ENCODE measurements at places on chromosomes 12 and 14.
A peak's percentile ranks its signal among the peaks of the same experiment; 100 is the strongest.

DNA sequence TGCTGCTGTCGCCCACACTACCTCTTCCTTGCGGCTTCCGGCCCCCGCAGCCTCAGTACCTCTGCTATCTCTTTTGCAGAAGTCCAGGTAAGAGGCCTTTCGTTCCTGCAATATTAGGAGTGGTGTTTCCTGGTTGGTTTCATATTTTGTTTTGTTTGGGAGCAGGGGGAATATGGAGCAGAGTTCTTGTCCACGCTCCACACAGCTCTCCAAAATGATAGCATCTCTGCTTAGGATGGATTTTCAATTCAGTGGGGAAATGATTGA, 768 bp downstream of the OXA1L start:
- no peak for DNase-seq

DNA sequence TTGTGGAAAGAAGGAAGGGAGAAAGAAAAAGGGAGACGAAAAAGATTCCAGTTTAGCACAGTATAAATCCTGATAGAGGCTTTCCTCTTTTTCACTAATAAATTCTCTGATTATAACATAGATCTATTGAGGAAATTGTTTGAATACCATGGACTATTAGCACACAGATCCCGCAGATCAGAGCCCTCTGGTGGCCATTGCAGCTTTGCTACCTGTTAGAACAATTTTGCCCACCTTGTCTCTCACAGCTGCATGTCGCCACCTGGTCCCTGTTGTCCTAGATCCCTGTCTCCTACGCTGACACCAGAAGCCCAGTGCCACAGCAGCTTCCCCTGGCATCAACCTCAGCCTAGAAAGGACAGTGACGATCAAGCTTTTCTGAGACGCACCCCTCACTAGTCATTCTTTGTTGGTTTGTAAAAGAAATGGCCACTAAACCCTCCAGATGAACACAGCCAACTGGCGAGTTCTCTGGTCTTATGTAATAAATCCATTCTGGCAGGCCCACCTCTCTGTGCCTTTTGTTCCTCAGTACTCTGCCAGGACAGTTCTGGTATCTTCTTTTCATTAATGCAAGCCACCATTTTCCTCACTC, 9.9 kb downstream of the GPHB5 start:
- DNase-seq, result peak; percentile 46

GRCh38 chr12:53722450-53723041, 4.7 kb downstream of the CALCOCO1 start:
- DNase-seq, result no peak

- DNase-seq, result no peak
Observed at GRCh38 chr14:104926619-104927431, 2.1 kb downstream of the PLD4 start.

DNA sequence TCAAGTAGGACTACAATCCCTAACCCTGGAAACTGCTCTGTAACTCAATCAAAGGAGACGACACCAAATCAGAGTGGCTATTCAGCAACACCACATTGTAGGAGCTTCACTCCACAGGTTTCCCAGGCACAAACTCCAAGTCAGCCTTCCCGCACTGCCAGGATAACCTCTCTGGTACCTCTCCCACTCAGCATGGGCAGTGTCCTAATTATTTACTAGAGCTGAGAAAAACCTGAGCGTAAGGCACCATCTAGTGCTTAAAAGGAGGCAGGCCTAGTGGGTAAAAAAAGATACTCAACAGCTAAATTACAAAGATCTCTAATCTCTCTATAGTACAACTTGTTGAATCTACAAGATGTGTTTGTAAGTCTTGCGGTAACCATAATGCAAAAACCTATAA, 36.1 kb downstream of the PARP11 start:
- peak; percentile 13 for DNase-seq

DNA sequence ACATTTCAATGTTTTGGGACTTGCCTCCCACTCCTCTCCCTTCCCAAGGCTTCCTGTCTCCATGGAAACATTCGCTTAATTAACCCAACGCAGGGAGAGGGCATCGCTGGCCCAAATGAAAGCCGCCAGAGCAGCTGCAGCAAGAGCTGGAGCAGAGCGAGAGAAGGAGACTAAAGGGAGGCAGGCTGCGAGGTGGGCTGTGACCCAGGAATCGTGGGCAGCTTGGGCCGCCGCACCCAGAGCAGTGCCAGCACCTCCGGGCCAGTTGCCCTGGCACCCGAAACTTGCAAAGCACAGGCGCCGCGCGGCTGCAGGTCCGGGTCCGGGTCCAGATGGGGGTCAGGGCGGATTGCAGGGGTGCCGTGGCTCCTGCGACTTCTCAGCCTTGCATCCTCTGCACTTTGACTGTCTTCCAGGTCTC, 43.5 kb upstream of the PTPRQ start:
- no peak for DNase-seq

DNA sequence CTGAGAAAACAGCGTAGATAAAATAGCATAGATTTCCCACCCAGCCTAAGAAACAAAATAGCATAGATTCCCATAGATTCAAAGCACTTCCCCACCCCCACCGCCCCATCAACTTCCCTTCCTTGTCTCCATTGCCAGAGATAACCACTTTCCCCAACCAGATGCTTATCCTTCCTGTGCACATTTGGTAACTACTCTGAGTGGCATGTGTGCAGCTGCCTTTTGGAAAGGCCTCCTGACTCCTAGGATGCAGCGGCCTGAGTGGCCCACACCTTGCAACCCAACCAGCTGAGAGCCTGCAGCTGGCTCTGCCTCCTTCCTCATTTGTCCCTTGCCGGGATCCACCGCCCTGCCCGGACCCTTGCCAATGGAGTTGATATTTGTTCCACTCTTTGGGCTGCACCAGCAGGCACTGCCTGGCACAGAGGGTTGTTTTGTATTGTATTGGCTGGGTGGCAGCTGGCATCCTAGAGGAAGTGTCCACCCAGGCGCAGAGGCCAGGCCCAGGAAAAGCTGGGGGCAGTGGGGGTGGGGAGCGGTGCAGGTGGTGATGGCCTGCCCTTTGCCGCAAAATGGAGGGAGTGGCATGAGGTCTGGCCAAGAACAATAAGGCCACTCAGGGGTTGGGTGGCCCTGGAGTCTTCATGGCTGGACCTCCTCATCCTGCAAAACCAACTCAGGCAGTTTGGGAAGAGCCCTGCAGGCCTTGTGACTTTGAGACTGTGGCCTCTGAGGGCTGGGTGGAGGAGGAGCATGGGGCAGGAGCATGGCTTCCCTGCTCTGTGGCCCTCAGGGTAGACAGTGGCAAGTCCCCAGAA, 4.9 kb downstream of the SLC48A1 start:
- DNase-seq, result no peak

DNA sequence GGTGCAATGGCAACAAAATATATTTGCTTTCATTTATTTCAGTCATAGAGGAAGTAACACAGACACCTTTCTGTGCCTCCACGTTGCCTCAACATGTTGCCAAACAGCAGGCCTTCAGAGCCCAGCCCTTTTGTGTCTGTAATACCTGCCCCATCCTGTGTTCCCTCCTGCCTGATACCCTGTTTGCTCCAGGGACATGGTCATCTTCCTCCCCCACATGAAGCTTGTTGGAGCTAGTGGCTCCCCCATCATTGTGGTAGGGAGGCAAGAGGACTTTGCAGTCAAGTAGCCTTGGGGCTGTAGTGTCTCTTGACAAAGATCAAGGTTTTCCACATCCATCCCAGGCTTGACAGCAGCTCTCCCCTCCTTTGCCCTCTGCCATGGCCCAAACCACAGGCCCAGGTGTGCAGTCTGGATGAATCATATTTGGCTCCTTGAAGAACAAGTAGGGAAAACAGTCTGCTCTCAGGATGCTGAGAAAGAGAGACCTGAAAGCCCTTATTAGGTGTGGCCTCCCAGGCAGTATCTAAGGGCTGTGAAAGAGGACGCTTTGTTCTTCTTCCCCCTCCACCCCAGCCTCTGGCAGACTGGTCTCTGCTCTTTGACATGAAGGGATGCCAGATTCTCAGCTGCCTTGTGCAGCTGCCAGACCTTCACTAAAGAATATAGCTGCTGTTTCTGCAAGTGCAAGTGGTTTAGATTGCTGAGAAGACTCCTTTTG, 329.0 kb downstream of the C12orf75 start:
- DNase-seq, result no peak

- no peak for DNase-seq
Observed at GRCh38 chr12:113837528-113838296, 128.4 kb downstream of the RBM19 start.

GRCh38 chr12:4164559-4165558, 108.7 kb upstream of the CCND2 start:
- DNase-seq, result no peak

- DNase-seq, result no peak
Observed at GRCh38 chr12:49942921-49943624, 7.5 kb upstream of the AQP2 start.

DNA sequence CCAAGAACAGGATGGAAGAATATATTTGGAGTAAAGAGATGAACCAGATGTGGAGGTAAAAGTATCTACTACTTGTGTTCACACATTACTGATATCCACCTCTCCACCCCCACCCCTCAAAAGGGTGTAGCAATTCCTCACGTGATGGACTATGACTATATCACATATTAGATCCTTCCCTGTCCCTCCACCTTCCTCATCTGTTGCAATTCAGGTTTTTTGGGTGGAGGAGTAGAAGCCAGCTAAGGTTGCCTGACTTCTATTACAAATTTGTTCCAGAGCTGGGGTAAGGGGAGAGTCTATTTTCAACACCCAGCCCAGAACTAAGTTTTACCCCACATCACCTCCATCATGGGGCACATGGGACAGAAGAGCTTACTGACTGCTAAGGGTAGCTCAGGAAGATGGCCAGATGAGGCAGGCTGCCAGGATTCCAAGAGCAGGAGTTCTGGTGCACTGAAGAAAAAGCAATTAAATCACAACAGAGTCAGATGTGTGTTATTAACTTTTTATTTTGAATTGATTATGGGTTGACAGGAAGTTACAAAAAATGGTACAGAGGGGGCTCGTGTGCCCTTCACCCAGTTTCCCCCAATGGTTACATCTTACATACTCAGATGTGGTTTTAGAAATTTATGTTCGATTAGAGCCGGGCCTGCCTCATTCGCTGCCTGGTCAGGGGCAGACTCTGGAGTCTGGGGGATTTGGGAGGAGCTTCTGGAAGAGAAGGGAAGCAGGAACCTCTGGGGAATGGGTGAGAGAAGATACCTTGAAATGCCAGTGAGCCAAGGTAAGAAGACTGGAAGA, 2.1 kb downstream of the RNASE13 start:
- DNase-seq, result no peak

DNA sequence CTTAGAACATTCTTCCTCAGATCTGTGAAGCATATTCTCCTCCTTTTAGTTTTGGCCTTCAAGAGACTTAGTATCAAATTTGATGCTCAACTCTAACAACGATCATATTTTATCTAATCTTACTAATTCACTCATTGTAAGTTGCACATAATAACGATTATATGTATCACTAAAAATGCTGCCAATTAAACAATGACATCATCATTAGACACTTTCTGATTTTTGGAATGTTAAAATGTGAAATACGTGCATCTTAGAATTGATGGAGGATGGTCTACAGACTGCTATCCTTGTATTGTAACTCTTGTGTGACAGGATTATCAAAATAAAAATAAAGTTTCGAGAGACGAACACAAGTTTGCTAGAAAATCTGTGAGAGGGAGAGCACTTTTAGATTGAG, 311.0 kb downstream of the NELL2 start:
- no peak for DNase-seq

GRCh38 chr14:95222870-95223398, 65.6 kb upstream of the DICER1 start:
- no peak for DNase-seq

GRCh38 chr14:38989922-38990546, 113.0 kb downstream of the SEC23A start:
- no peak for DNase-seq

DNA sequence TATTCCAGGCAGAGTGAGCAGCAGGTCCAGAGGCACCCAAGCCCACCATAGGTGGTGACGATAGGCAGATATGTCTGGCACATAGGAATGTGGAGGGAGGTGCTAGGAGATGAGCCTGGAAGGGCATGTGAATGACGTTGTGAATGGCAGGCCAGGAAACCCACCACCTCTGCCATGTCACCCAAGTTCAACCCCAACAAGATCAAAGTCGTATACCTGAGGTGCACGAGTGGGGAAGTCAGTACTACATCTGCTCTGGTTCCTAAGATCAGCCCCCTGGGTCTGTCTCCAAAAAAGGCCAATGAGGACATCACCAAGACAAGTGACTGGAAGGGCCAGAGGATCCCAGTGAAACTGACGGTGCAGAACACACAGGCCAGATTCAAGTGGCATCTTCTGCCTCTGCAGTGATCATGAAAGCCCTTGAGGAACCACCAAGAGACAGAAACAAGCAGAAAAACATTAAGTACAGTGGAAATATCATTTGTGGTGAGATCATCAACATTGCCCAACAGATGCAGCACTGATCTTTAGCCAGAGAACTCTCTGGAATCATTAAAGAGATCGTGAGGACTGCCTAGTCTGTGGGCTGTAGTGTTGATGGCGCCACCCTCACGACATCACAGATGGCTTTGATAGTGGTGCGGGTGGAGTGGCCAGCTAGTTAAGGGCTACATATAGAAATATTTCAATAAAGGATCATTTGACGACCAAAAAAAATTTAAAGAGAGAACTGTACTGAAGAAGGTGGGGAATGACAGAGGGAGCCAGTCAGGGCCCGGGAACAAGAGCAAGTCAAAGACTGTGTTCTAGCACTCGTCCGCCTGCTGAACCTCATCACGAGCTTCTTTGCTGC, 99.7 kb downstream of the ZFP36L1 start:
- no peak for DNase-seq

- peak; percentile 72 for DNase-seq
Observed at GRCh38 chr14:100304825-100305323, 1.4 kb downstream of the SLC25A29 start.

- peak; percentile 39 for DNase-seq
Observed at GRCh38 chr14:106491851-106492250, 965.5 kb downstream of the TMEM121 start.

DNA sequence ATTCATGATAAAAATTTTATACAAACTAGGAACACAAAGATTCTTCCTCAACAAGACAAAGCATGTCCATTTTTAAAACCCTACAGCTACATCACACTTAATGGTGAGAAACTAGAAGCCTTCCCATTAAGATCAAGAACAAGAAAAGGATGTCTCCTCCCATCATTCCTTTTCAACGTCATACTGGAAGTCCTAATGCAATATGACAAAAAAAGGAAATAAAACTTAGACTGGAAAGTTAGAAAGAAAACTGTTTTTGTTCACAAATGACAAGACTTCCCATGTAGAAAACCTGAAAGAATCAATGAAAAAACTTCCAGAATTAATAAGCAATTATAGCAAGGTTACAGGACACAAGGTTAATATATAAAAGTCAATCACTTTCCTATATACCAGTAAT, 82.5 kb downstream of the NUMB start:
- DNase-seq, result no peak

DNA sequence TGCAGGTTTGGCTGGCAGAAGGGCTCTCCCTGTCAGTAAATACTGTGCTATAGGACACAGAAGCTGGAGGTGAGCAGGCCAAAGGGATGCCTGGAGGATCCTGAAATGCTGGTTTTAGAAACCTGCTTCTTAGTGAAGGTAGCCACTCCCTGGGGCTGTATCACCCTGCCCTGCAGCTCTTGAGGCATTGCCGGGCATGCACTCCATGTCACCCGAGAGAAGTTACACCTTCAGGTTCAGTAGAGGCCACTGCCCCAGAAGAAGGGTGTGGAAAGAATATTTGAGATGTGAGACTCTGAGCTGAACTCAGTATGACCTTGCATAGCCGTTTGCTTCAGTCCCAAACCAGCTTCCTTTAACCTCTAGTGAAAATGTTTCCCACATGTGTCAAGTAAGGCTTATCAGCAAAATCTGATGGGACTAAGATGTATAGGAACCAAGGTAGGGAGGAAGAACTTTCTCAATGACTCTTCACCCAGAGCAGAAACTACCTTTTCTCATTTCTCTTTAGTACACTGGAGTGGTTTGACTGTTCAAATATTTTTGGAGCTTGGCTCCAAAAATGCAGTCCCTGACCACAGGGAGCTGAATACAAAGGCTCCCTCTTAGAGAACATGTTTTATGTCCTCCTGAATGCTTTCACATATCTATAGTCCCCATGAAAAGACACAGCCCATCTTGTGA, 164.5 kb upstream of the DYRK2 start:
- DNase-seq, result no peak
